ENCODE measurements at places on chromosomes 11 and 22.

GRCh38 chr11:48017105-48017830 is 36.9 kb downstream of the PTPRJ start:
- DNase-seq, result no peak

DNA sequence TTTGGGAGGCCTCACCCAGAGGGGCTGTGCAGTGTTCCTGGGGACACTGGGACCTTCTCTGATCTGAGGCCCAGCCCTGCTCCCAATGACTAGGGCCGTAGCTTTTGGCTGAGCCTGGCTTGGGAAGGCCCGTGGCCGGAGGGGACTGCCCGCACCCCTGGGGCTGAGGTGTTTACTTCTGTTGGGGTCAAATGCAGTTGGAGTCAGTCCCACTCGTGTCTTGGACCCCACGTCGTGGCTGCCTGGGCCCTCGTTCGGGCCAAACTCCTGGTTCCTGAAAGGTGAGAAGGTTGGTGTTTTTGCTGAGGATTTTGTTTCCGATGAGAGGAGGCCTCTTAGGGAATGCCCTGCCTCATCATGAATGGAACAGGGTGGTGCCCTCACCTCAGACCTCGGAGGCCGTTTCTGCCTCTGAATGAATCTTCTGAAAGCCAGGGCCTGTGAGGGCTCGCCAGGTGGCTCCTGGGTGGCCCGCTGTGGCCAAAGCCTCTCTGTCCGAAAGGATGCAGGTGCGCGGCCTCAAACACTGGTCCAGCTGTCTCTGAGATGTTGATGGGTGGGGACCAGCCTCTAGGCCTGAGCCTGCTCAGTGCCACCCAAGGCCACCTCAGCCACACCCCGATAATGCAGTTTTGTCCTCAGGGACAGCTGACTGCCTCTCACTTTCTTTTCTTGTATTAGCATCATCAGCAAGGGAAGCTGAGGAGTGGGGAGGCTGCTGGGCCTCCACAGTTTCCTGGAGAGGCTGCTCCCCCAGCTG is 40.3 kb upstream of the A4GALT start:
- DNase-seq, result no peak

- DNase-seq, result no peak
These were observed 50.7 kb upstream of the RAPSN start for GRCh38 chr11:47499614-47500013.

DNA sequence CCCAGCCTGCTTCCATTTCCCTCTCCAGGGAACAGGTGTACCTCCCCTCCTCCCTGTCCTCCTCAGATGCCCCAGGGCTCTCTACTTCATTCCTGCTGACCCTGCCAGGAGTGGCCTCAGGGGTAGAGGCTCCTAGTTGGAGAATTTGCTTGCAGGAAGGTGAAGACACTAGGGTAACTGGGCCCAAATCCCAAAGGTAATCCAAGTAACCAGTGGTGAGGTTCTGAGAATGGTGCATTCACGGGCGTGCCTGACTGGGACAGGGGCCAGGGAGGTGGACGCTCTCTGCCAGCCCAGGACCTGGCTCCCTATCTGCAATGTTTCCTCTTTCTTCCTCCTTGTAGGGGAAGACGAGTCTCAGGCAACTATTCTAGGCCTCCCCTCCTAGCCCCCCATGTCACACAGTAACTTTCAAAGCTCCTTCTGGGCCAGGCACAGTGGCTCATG is 2.9 kb downstream of the SLC35C1 start:
- DNase-seq, result no peak

DNA sequence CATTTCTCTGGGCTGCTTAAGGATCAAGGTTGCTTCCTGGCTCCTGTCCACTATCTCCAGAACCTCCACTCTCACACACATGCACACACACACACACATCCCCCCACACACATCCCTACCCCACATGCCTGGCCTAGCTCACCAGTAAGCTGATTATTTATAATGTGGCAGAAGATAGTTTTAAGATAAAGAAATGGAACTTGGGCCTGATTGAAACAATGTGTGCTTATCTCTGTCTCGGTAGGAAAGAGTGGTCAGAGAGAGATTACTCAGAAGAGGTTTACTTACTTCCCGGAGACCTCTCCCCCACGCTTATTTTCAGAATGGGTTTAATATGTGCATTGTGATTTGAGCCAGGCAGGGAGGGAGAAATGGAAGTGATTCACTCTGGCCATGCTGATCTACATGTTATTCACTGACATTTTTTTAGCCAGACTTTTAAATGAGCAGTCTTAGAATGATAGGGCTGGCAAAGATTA is 422.4 kb downstream of the TENM4 start:
- no peak for DNase-seq

- no peak for DNase-seq
These were observed 9.0 kb downstream of the PAX6 start for GRCh38 chr11:31802000-31802551.

- DNase-seq, result no peak
These were observed 411.6 kb upstream of the NARS2 start for GRCh38 chr11:78986305-78986704.

DNA sequence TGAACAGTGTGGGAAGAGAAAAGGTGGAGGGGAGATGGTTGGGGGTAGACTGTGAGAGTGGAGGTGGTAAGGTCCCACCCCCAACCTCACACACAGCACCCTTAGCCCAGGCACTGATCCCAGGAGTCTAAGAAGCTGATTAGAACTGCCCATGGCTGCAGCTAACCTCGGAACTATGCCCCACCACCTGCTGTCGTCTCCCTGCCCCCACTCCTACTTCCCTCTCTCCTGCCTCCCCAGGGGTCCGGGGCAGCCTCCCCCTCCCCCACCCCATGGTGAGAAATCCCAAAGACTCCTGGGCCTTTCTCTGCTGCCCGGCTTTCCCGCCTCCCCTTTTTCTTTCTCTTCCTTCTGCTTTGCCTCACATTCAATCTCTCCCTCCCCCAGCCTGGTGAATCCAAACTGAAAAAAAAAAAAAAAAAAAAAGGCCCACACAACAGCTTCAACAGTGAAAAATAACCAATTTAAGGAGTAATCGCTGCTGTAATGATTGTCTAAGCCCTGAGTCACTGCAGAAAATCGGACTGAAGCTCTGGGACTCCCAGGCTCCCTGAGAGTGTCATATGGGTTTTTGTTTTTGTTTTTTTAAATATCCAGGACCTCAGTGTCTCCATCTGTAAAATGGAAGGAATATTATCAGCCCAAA is 9.6 kb upstream of the TP53I11 start:
- no peak for DNase-seq

DNA sequence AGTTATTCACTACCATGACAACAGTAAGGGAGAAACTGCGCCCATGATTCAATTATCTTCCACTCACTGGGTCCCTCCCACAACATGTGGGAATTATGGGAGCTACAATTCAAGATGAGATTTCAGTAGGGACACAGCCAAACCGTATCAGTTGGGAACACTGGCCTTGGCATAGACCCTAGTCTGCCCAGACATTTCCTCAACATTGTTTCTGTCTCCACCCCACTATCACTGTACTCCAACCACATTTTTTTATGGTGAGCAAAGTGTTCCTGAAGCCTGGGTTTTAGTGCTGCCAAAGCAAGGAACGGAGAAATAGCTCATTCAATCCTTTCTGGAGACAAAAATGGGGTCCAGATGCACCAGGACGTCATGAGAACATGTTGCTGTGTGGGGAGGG is 122.6 kb upstream of the CCDC179 start:
- no peak for DNase-seq

- peak; percentile 25 for DNase-seq
These were observed 1.5 kb downstream of the SLC43A1 start for GRCh38 chr11:57513911-57514537.

DNA sequence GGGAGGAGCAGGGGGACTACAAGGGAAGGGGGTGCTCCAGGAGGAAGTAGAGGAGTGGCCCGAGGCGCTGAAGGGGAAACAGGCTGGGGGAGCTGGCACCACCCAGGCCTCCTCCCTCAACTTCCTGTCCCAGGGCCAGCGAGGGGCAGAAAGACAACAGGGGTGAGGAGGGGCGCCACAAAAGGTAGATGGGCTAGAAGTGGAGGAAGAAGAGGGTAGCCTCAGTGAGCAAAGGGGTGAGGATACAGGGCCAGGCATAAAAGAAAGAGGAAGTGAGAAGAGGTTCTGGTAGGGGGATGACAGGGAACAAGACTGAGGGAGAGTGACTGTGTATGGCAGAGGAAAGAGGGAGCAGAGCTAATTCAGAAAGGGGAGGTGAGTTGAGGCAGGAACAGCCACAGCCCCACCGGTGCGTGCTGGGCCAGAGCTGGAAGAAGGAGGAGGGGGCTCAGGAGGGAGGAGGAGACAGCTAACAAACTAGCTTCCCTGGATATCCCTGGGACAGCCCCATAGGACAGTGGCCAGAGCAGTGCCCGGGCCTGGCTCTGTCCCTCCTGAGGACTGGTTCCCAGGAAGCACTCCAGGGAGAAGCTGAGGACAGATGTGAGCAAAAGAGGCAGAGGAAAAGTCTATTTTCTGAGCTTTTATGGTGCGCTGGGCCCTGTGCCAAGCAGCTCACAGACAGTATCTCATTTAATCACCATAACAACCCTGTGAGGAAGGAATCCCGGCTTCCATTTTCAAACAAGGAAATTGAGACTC is 8.5 kb downstream of the DCHS1 start:
- peak; percentile 51 for DNase-seq

GRCh38 chr22:20819471-20819870 is 39.1 kb downstream of the PI4KA start:
- DNase-seq, result no peak

- no peak for DNase-seq
These were observed 33.0 kb upstream of the DBX1 start for GRCh38 chr11:20193307-20193706.

GRCh38 chr11:119713359-119714040 is 15.5 kb downstream of the NECTIN1 start:
- no peak for DNase-seq

GRCh38 chr22:46366801-46367706 is 31.5 kb downstream of the TRMU start:
- DNase-seq, result peak; percentile 19

- no peak for DNase-seq
These were observed 23.6 kb upstream of the ME3 start for GRCh38 chr11:86696004-86696403.

DNA sequence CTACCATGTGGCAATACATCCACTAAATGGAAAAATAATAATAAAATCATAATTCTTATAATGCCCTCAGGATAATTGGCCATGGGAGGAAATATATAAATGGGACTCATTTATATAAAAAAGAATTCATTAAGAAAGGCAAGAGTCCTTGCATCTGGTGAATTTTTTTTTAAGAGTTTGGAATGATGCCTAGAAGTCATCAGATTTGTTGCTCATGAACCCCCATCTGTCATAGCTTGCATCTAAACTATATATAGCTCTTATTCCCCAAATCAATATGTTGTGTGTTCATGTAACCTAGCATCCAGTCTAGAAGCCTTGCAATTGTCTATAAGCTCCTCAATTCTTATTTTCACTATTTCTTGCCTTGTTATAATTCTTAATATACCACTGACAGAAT is 75.9 kb downstream of the CADM1 start:
- DNase-seq, result no peak

DNA sequence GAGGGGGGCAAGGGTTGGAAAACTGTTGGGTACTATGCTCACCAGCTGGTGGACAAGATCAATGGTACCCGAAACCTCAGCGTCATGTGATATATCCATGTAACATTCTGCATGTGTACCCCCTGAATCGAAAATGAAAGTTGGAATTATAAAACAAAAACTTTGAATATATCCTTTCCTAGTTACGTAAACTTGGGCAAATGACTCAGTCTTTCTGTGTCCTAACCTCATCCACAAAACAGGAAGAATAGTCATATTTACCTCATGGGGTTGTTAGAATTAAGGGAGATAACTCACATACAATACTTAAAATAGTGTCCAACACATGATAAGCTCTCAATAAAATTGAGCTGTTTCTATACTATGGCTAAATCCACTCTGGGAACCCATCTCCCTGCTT is 620.1 kb upstream of the KIRREL3 start:
- DNase-seq, result no peak

DNA sequence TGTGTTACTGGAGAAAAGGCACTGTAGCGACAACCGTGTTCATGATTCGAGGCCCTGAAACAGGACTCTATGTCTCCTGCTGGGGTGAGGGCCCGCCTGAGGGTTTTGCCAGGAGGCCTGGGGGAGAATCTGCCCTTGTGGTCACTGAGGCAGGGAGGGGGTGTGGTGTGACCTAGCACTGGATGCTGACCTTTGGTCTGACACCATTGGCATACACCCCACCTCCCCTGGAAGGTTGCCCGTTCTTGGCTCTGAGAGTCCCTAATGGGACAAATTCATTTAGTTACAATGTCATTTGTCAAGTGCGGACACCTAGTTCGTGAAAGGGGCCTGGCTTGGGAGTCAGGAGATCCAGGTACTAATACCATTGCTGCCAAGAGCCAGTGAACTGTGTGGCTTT is 29.0 kb downstream of the NECTIN1 start:
- DNase-seq, result no peak

DNA sequence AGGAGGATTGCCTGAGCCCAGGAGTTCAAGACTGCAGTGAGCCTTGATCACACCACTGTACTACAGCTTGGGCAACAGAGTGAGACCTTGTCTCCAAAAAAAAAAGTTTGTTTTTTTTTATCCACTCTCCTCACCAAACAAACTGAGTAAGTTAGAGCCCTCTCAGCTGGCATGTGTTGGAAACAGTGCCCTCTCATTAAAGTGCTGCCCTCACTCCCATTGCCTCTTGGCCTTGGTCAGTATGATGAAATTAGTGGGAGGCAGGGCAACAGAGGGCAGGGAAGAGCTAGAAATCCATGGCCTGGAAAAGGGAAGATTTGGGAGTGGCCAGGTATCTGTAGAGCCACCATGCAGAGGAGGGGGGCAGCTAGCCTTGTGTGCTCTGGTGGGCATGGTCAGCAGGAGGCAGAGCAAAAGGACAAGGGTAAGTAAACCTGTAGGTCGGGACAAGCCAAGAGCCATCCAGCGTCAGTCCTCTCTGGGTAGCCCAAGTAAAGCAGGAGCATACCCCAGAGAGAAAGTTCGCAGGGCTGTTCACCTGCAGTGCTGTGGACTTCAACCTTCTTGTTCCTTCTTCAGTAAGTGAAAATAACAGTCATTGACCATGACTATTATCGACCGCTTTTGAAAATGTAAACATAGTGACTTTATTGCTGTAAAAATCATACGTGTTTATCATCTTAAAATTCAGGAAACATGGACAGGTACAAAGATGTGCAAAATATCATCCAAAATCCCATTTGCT is 28.2 kb downstream of the PIK3IP1 start:
- DNase-seq, result no peak

DNA sequence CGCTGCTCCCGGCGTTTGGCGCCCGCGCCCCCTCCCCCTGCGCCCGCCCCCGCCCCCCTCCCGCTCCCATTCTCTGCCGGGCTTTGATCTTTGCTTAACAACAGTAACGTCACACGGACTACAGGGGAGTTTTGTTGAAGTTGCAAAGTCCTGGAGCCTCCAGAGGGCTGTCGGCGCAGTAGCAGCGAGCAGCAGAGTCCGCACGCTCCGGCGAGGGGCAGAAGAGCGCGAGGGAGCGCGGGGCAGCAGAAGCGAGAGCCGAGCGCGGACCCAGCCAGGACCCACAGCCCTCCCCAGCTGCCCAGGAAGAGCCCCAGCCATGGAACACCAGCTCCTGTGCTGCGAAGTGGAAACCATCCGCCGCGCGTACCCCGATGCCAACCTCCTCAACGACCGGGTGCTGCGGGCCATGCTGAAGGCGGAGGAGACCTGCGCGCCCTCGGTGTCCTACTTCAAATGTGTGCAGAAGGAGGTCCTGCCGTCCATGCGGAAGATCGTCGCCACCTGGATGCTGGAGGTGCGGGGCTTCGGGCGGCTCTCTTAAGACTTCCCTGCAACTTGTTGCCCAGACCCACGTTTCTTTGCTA is at the start of gene CCND1:
Gene CCND1, plus strand, starts transcription at position 162 of the 587 bp plus-strand sequence. Its CDS starts 158 bp downstream, at position 320.
- peak; percentile 78 for DNase-seq
